ENCODE measurements at places on chromosomes 7 and 10.

DNA sequence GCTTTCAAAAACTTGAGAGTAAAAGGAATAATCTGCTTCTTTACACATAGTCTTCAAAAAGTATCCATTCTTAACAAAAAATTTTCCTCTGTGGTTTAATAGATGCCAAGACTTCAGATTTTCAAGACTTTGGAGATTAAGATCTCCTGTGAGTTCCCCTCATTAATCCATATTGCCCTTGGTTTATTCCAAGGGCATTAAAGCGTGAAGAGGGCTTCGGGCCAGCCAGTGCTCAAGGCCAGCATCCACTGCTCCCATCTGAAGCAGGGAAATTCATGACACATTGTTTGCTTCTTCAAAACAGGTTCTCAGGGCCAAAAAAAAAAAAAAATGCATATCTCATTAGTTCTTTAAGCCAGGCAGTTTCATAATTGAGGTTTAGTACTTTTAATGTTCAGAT, 137.3 kb upstream of the RHOBTB1 start:
- DNase-seq, result no peak

DNA sequence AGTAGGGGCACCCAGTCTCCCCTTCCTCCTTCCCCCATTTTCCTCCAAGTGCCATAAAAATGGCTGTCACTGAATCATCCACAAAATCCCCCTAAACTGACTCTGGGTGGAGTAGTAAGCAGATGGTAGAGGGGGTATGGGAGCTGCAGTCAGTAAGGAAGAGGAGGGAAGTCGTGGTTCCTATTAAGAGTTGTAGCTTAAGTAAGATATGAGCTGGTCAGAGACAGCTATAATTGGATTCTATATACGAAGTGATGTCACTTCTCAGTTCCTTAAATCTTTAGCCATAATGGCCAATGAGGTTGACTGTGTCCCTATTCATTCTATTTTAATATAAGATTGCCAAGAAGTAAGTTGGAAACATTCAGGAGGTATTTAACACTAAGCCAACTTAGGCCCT, 131.7 kb downstream of the SLC16A9 start:
- no peak for DNase-seq

DNA sequence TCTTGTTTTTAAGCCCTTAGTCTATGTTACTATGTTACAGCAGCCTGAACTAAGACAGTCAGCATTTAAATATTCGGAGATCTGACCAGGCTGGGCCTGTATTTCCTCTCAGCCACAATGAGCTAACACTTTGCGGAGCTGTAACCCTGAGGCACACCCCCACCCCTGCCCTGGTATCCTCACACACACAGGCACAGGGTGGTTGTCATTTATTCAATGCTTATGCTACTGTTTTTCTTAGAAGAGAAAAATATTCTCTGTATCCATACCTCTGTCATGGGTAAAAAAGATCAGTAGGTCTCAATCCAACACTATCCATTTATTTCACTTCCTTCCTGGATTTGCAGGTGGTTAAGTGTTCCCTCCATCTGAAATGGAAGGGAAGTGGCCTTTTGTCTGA, 80.3 kb upstream of the TRIL start:
- no peak for DNase-seq

DNA sequence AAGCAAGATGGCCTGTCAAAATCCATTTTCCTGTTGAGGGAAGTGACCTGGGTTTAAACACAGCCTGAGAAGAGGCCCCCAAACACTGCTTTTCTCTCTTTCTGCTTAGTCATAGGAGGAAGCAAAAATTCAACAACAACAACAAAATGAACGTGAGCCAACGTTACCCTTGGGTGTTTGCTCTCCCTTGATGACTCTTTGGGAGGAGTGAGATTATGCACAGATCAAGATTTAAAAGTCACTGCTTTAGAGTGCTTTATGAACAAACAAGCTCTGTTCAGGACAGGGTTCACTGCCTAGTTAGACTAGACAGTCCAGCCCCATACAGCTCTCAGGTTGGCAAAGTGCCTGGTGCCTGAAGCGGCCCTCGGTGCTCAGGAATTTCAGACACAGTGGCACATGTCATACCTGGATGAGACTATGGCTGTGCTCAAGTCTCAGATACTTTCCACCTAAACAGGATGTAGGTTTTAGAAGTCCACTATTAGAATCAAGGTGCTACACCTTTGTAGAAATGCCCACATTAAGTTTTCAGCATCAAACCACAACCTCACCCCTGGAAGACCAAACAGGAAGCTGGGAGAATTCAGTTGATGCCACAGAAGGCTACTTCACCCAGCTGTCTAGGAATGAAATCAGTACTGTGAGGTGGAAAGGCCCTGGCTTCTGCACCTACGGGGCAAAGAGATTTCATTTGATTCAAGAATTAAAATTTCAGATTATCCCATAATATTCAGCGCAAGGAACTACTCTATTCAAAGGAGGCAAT, 38.7 kb downstream of the DENND11 start:
- no peak for DNase-seq

DNA sequence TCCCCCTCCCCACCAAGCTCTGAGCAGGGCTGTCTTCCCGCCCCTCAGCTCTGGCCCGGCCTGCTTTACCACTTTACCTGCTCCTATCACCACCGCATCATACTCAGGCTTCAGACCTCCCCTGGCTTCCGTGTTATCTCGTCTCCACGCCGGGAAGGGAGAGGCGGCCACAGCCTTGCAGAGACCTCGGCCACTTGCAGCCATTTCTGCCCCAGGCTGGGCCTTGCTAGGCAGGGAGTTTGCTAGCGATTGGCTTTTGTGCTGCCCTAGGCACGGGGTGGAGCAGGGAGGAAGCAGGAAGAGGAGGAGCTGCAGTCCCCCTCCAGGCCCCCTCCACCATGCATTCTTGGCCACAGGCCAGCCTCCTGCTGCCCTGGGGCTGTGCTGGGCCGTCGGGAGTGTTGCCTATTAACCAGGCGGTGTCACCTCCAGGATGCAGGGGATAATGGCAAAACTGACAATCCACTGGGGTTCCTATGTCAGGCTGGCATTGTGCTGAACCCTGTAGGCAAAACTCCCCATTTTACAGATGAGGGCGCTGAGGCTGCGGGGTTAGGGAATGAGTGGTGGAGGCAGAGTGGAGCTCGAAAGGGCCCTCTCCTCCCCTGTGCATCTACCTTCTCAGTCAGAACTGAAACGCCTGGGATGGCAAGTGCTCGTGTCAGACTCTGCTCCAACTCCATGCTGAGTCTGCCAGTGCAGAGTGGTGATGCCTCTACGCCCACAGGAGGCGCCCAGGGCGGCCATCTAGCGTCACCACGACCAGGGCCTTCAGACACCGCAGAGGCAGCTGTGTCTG, at the start of gene PYROXD2:
Gene PYROXD2 (minus strand): TSS at position 251 of the 799 bp plus-strand sequence. CDS start 47 bp downstream, at position 204.
- DNase-seq, result no peak

DNA sequence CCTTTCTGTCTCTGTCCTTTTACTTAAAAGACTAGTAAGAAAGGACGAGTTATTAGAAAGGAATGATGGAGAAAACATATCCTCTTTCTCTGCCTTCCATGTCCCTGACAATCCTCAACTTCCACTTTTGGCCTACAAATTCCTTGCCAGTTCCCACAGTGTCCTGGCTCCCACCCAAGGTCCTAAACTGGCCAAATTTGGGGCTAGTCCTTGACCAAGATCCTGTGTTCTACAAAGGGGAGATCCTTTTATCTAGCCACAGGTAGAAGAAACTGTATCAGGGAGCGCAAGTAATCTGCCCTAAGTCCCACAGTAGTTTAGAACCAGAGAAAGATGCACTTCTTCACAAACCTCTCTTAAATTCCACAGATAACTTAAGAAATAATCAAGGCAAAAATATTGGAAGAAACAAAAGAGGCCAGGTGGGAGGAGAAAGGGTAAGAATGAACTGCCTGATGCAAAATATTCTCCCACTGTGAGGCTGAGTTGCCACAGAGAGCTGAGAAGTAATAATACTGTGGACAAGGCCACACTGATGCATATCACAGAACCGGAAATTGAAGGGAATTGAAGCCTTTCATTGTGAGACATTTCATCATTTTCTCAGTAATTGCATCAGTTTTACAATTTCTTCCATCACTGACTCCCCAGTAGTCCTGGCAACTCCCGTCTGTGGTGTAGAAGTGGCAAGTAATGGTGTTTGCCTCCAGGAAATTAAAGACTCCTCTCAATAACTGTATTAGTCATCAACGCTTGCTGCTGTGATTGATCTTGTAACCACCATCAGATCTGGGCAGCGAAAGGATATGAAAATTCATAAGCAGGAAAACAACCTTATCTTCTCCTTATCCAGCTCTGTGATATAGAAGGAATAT, 47.2 kb downstream of the DNAJC12 start:
- no peak for DNase-seq

GRCh38 chr10:46524472-46525176, 31.8 kb downstream of the GPRIN2 start:
- no peak for DNase-seq

- DNase-seq, result no peak
Measured at GRCh38 chr10:58341947-58342346, 7.1 kb downstream of the UBE2D1 start.

GRCh38 chr10:96416643-96417042, 57.8 kb upstream of the OPALIN start:
- DNase-seq, result no peak

- no peak for DNase-seq
Measured at GRCh38 chr10:79316671-79317431, 30.4 kb upstream of the PPIF start.

DNA sequence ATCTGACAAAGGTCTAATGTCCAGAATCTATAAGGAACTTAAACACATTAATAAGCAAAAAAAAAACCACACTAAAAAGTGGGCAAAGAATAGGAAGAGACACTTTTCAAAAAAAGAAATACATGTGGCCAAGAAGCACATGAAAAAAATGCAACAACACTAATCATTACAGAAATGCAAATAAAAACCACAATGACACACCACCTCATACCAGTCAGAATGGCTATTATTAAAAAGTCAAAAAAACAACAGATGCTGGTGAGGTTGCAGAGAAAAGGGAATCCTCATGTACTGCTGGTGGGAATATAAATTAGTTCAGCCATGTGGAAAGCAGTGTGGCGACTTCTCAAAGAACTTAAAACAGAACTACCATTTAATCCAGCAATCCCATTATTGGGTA, 119.0 kb downstream of the LMBR1 start:
- no peak for DNase-seq

GRCh38 chr7:12719141-12719919, 31.9 kb downstream of the ARL4A start:
- DNase-seq, result no peak

DNA sequence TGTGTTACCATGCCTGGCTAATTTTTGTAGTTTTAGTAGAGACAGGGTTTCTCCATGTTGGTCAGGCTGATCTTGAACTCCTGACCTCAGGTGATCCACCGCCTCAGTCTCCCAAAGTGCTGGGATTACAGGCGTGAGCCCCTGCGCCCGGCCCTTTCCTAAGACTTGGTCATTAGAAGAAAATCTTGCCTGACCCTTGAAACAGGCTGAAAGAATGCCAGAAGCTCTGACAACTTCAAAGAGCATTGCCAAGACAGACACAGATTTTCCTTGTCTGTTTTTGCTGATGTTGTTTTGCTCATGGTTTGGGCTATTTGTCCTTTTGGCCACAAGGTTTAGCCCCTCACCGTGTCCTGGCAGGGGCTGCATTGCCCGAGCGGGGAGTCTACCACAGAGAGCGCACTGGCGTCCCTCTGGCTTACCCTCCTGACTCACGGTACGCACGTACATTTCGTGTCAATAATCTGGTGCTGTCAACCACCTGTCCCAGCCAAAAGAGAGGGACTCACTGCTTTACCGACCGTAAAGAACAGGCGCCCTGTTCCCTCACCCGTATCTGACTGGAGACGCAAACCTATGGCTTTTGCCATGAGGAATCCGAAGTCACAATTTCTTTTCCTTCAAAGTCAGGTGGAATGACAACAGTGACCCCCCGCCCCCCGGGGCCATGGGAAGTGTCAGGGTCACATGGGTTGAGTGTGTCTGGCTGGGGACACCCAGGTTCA, 10.1 kb upstream of the INPP5A start:
- DNase-seq, result no peak

GRCh38 chr10:11909618-11910017, 86.5 kb downstream of the PROSER2 start:
- no peak for DNase-seq

DNA sequence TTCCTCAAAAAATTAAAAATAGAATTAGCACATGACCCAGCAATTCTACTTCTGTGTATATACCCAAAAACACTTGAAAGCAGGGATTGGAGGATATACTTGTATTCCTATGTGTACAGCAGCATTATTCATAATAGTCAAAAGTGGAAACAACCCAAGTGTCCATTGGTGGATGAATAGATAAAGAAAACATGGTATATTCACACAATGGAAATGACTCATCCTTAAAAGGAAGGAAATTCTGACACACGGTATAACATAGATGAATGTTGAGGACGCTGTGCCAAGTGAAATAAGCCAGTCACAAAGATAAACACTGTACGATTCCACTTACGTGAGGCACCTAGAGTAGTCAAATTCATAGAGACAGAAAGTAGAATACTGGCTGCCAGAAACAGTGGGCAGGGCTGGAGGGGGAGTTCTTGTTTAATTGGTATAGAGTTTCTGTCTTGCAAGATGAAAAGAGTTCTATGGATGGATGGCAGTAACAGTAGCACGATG, 26.6 kb upstream of the KAT6B start:
- no peak for DNase-seq

DNA sequence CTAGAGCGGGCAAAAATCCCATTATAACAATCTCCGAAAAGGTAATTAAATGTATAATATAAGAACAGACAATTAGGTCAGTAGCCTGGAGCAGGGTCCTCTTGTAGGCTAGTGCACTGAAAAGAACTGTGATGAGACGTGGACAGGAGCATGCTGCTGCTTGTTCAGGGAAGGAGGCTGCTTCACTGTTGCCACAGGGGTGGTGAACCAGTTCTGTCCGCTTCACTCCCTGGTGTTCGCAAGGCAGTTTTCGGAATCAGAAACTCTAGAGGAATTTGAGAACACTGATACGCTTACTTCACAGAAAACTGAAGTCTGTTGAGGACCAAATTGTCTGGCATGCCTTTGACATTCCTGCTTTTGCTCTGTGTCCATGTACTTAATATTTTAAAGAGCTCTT, 17.4 kb downstream of the ZNRF2 start:
- DNase-seq, result no peak

DNA sequence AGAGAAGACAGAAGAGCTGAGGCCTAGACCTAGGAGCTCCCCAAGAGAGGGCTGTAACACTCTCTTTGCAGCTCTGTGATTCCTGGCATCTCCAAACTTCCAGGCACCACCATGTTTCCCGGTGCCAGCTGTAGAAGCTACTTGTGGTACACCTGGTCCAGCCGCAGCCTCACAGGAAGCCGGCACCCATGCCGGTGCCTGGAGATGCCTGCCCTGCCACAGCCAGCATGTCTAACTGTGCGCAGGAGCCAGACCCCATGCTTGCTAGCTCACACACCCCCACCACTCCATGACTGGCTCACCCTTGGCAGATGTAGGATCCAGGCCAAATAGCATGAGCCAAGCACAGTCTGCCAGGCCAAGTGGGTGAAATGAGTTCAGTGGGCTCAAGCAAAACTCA, 211.7 kb upstream of the GNAI1 start:
- DNase-seq, result no peak

Data from NCI-H524 treated with DMSO at 0.1 percent for 48 hours (cell line).